ELF-1 (cell line): ENCODE measurements at places on chromosomes 6 and 20.

DNA sequence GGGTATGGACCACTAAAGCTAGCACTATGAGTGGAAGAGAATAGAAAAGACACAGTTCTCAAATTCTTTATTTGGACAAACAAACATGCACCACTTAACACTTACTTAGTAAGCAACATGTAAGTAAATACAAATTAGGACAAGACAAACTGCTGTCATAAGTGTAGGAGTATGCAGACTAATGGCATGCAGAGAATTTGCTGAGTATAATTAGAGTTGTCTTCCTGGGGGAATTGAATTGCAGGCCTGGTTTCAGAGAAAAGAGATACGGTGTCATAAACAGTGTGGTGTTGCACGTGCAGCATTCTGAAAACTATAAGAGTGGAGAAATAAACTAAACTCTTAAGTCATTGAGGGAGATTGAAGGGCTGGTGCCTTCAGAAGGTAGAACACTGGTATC lies 125.2 kb upstream of the EYA4 start:
- DNase-seq, result no peak

GRCh38 chr6:168741942-168742782 lies 301.2 kb downstream of the SMOC2 start:
- no peak for DNase-seq

- no peak for DNase-seq
Measured at GRCh38 chr20:50138120-50138478, 15.4 kb downstream of the PEDS1 start.

- DNase-seq, result no peak
Measured at GRCh38 chr20:36860811-36861624, 14.9 kb upstream of the TLDC2 start.

DNA sequence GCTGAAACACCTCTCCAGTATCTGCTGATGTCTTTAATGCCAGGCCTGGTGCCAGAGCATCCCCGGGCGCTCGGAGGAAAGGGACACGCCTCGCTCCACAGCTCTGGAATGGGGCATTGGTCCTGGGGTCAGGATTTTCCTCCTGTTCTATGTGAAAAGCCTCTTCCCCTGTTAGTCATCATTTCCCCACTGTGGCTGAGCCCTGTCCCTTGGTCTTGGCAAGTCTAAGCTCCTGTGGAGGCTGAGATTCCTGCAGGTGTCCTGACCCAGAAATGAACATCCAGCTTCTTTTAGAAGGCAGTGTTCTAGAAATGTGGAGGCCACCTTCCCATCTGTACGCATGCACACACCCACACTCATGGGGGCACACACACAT lies 19.4 kb downstream of the SYNDIG1 start:
- DNase-seq, result no peak

DNA sequence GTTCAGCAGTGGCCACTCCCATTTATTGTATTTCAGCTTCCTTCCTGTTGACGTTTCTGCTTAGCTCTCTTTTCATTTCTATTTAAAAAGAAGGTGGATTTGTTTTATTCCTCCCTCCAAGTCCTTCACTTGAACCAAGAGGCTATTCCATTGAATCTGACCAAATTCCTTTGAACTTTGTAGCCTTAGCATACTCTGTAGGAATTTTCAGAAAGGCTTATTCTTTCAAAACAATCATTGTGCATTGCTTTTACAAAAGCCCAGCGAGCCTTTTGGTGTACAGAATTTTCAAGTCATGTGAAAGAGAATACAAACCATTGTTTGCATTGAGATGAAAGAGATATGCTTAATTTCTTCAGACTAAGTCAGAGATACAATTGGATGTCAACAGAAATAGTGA lies 151.0 kb upstream of the INSM1 start:
- DNase-seq, result no peak

DNA sequence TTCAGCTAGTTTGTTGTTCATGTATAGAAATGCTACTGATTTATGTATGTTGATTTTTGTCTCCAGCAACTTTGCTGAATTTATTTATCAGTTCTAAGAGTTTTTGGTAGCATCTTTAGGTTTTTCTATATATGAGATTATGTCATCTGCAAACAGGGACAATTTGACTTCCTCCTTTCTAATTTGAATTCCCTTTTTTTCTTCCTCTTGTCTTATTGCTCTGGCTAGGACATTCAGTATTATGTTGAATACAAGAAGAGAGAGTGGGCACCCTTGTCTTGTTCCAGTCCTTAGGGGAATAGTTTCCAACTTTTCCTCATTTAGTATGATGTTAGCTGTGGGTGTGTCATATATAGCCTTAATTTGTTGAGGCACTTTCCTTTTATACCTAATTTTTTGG lies 58.2 kb downstream of the CDH26 start:
- no peak for DNase-seq

DNA sequence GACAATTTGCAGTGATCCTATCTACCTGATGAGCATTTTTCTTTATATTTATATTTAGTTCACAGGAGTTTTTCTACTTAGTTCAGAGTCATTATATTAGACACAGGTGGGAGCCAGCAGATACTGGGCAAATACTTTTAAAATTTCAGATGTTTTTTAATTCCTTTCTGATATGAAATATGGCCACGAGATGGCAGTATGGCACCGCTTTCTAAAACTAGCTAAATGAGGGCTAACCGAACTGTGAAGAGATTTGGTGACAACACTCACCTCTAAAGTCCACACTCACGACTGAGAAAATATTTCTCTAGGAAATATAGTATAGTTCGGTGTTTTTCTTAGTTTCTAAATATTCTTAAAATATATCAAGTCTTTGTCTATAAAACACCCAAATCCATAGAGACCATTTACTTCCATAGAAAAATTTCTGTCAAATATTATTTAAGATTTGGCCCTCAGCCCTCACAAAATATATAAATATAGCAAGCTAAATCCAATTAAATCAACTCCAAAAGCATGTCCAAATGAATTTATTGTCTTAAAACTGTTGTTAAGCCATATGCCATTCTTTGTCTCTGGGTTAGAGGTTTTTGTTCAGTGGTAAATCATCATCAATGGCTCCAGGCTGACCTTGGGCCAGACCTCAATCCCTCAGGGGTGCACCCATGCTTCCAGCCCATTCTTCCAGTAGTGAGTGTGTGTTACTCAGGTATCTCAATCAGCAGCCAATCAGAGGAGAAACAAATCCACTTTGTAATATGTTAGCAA lies 63.6 kb downstream of the HUS1B start:
- no peak for DNase-seq

DNA sequence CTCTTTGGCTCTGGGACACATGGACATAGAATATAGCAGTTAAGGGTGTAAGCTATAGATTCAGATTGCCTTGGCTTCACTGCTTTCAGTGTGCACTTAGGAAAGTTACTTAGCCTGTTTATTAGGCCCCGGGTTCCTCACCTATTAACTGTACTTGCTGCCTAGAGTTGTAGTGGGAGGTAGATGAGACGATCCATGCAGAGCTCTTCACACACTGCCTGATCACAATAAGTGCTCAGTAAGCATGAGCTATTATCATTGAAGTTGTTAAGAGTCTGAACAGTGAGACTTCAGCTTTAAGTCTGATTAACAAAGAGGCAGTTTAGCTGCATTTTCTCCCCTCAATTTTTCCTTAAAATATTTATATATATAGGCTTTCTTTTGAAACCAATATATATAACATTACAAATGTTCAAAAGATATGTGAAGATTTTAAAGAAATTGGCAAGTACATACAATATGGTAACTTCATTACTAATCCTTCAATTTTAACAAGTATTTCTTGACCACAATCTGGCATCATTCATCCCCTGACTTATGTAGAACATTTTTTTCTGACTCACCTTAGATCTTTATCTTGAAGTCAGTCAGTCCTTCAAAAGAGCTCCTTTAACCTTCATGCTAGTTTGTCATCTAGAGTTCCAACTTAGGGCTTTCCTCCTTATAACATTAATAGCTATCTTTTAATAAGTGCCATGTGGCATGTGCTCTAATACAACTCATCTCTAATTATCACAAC lies 20.5 kb upstream of the SUPT3H start:
- no peak for DNase-seq

DNA sequence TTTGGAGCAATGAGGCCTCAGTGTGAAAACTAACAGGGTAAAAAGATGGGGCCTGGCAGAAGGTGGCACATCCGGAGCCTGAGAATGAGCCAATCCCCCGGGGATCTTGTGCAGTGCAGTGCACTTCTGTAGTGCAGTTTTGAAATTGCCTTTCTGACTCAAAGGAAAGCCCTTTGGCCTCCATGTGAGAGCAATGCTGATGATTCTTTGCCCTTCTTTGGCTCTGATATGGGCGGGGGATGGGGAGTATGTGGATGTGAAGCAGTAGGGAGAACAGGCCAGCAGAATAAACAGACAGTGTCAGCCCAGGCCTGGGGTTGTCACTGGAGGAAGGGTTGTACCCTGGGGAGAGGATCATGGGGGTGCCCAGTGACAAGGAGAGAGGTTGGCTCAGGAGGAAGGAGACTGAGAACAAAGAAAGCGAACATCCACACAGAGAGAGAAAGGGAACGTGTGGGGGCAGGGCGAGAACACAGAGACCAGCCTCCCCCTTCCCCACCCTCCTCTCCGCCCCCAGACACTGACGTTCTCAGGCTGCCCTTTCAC lies 351.2 kb downstream of the CDC5L start:
- DNase-seq, result peak; percentile 61

- peak; percentile 13 for DNase-seq
Measured at GRCh38 chr6:130708338-130708737, 118.9 kb upstream of the SMLR1 start.

DNA sequence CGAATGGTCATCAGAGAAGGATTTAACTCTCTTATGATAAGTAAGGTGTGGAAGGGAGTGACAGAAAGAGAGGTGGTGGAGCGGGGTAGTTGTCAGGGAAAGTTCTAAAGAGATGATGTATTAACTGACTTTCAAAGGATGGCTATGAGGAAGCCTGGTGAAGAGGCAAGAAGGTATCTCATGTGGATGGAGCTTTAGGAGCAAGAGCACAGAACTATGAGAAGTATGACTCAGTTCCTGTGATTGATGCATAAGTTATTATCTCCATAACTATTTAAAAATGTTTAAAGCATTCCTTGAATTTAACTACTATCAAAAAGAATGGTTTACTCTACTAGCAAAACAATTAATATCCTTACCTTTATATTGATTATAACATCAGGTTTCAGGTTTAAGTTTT lies 28.8 kb downstream of the AK9 start:
- DNase-seq, result no peak

DNA sequence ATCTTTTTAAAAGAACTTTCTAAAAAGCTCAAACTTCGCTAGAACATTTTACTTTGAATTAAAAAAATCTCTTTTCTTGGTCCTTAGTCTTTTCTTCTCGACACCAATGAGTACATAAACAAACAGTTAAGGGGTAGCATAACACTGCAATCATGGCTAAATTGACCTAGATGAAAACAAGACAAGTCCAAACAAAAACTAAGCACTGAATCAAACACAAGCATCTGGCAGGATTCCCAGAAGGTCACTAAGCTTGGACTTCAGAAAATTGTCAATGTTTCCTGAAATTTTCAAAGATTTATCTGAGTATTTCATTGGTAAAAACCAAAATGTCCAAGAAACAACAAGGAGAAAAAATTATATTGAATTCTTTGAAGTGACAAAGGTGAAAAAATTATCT lies 5.0 kb downstream of the COL21A1 start:
- no peak for DNase-seq

GRCh38 chr6:30935018-30935417 lies 3.0 kb upstream of the SFTA2 start:
- DNase-seq, result no peak

- DNase-seq, result no peak
Measured at GRCh38 chr6:111427341-111428116, 55.5 kb downstream of the REV3L start.

DNA sequence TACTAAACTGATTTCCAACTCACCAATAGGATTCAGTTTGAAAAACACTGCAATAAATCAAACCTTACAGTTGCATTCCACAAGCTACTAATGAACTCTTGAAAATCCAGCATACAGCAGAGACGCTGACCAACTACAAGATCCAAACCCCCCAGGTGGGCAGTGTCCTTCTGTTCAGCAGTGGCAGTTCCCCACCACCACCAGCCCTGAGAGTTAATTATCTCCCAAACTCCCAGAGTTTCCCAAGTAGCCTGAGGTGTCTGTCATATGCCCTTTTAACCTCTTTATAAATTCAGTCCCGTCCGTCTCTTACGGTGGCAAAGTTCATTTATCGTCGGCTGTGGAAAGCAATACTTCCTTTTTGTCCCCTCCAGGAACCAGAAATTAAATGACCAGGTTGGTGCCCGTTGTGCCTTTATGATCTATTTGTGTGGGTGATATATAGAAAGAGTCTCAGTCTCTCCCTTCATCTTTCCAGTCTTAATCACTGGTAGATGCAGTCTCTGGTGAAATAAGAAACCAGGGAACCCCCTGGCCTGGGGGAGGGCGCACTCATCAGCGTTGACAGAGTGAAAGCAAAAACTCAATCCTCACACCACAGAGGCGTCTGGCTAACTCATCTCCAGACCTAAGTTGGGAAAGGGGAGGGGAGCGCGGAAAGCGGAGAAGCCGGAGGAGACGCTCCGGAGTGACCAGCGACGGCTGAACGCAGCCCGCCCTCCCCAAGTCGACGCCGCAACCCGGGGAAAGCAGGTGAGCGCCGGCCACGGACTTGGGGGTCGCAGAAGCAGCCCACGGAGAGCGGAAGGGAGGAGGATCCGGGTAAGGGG lies 717 bp downstream of the MRPL14 start:
- peak; percentile 87 for DNase-seq

DNA sequence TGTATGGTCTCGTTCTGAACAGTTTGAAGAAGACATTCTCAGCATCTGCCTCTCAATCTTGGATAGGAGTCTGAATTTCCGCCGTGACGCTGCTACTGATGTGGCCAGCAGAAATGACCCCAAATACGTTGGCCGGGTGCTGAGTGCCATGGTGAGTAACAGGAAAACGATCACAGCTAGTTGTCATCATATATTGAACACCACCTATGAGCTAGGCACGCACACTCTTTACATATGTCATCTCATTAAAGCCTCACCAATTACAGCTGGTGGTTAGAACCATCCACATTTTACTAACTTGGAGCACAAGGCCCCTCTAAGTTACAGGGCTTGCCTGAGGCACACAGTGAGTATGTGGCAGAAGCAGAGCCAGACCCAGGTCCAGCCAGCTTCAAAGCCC lies 17.1 kb downstream of the TGM3 start:
- DNase-seq, result no peak

DNA sequence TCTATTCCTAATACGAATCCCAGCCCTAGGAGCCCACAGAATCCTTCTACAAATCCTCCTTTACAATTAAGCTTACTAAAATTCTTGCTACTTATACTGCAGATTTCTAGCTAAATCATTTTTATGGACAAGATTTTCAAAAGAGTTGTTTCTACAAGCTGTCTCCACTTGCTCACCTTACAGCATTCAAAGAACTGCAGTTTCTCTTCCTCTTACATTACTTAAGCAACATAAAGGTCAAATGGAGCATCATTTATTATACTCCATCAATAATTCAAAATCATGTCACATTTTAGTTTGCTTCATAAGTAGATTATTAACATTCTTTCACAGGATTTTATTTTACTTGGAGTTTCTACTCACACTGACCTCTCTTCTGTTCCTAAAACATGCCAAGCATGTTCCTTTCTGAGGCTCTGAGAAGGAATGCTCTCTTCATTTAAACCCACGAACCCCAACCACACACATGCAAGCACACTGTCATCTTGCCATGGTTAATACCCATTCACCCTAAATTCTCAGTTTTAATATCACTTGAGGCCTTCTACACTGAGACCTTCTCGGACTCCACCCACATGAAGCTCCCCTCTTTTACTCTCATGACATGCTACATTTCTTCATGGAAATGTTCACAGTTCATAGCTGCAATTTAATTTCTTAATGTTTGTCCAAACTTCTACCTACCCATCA lies 388.2 kb downstream of the TBC1D32 start:
- DNase-seq, result no peak
